ENCODE measurements at places on chromosomes 12 and 14.

DNA sequence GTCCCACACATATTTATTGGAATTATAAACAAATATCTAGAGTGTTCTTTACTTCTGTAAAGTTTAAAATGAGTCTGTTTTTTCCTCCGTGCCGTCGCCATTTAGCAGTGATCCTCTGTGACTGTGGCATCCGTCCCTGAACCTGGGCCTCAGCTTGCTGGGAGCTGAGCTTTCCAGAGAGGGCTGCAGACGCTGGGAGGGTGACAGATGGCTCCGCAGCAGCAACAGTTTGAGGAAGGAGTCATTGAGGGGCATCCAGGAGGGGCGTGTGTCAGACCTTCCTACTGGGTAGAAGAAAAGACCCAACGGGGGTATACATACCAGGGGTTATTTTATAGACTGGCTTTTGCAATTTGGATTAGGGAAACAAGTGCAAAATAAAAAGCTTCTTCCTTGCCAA is 47.9 kb downstream of the NEUROD4 start:
- DNase-seq, result no peak

- DNase-seq, result peak; percentile 4
Observed at GRCh38 chr12:11085419-11085818, 6.7 kb downstream of the TAS2R43 start.

- no peak for DNase-seq
Observed at GRCh38 chr14:44995196-44995595, 33.2 kb downstream of the TOGARAM1 start.

DNA sequence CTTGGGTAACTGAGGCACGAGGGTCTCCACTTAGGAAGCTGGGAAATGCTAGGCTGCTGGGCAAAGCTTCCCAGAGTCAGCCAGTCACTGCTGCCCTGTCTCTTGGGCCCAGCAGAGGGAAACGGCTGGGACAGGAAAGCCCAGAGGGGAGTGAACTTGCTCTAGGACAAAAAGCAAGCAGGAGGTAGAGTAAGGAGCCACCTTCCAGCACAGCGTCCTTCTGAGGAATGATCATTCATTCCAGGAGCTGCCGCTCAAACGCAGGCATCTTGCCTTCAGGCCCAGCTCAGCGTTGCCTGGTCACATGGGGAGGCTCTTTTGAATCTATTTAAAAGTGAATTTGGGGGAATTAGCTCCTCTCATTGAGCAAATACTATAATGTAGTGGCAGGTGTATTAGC is 118.6 kb downstream of the CRACR2A start:
- DNase-seq, result no peak

DNA sequence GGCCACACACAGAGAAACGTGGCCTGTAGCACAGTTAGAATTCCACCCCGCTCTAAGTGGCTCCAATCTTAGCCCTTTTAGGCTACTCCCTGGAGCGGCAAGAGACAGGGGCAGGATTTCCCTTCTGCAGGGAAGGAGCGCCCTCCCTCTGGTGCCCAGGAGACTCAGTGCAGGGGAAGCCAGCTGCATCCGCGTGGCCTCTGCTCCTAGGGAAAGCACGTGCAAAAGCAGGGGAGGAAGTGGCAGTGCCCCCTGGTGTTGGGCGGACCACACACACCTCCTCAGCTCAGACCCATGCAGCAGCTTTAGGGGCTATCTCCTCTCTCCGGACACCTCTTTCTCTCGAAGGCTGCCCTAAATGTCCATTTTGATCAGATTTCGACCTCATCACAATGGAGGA is 50.0 kb downstream of the SPRING1 start:
- DNase-seq, result peak; percentile 11

DNA sequence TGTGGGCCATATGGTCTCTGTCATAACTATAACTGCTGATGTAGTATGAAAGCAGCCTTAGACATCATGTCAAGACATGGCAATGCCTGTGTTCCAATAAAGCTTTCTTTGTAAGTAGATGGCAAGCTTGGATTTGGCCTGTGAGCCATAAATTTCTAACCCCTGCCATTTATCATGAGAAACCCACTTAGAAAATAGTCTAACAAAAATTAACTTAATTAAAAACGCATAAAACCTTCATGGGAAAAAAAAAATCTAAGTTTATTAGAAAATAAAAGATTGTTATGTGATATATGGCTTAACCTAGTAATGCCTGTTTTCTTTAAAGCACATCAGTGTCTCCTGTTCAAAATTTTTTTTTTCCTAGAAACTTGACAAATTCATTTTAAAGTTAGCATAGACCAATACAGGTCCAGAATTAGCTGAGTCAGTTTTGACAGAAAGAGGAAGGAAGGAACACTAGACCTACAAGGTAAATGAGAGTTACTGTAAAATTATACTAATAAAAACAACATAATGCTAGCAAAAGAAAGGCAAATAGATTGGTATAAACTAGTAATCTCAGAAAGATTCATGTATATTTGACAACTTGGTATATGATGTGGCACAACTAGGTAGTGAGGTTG is 68.2 kb downstream of the USP15 start:
- DNase-seq, result no peak

DNA sequence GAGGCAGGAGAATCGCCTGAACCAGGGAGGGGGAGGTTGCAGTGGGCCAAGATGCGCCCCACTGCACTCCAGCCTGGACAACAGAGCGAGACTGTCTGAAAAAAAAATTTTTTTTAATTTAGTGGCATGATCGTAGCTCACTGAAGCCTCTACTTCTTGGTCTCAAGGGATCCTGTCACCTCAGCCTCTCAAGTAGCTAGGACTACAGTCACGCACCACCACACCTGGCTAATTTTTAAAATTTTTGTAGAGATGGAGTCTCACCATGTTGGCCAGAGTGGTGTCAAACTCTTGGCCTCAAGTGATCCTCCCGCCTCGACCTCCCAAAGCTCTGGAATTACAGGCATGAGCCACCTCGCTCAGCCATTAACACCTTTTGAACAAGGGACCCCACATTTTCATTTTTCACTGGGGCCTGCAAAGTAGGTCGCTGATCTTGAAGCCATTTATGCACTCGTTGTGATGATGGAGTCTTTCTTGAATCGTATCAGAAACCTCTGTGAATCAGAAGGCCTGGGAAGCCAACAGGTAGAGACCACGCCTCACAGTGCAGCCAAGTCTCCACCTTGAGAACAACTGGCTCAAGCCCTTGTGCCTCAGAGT is 5.9 kb downstream of the HCAR1 start:
- DNase-seq, result no peak

DNA sequence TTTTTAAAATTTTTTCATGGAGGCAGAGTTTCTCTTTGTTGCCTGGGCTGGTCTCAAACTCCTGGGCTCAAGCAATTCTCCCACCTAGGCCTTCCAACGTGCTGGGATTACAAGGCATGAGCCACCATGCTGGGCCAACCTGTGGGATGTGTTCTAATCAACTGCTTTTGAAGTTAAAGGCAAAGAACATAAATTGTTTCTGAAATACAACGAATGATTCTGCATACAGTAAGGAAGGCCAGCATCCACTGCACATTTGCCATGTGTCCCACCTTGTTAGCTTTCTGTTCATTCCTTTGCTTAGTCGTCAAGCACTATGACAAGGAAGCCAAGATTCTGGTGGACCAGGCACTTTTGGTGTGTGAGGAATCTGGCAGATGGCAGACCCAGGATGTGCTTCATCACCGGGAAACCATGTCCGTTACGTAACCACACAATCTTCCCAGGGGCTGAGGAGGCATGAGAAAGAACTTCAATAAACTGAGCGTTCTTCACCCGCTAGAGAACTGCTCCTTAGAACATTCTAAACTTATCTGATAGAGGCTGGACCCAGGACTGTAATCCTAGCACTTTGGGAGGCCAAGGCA is 24.5 kb downstream of the MOK start:
- DNase-seq, result no peak

- DNase-seq, result no peak
Observed at GRCh38 chr12:34604227-34604626, 581.9 kb downstream of the ALG10 start.

- no peak for DNase-seq
Observed at GRCh38 chr14:61380984-61381383, 59.6 kb downstream of the PRKCH start.

- DNase-seq, result no peak
Observed at GRCh38 chr12:19916974-19917373, 451.4 kb upstream of the PDE3A start.

- DNase-seq, result no peak
Observed at GRCh38 chr12:78835493-78835892, 29.1 kb upstream of the SYT1 start.

GRCh38 chr14:92615451-92615850 is 101.9 kb downstream of the RIN3 start:
- peak; percentile 18 for DNase-seq

DNA sequence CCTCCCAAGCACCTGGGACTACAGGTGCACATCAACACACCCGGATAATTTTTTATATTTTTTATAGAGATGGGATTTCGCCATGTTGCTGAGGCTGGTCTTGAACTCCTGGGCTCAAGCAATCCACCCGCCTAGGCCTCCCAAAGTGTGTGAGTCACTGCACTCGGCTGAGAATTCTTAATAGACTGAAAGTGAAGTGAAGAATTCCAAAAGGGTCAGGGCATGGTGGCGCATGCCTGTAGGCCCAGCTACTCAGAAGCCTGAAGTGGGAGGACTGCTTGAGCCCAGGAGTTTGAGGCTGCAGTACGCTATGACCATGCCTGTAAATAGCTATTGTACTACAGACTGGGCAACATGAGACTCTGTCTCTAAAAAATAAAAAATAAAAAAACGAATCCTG is 43.7 kb downstream of the TCHP start:
- DNase-seq, result no peak

DNA sequence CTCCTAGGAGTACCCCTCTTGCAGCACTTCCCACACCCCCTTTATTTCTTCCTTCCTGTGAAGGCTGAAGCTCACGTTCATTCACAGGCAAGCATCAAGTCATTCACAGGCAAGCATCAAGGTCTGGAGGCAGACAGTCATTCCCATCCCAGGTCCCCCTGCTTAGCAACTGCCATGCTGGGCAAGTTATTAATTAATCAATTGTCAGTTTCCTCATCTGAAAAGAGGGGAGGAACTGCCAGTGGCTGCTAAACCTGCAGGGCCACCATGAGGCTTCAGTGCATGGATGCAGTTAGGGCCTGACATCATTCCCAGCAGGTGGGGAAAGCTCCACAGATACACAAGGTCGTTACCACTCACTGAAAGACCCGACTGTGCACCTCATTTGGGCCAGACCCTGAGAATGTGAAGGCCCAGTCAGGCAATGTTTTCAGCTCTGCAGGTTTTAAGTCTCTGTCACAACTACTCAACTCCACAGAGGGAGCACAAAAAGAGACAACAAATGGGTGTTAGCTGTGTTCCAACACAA is 85.0 kb upstream of the GPR68 start:
- DNase-seq, result no peak

GRCh38 chr12:22248571-22249115 is 85.9 kb downstream of the ST8SIA1 start:
- DNase-seq, result no peak

DNA sequence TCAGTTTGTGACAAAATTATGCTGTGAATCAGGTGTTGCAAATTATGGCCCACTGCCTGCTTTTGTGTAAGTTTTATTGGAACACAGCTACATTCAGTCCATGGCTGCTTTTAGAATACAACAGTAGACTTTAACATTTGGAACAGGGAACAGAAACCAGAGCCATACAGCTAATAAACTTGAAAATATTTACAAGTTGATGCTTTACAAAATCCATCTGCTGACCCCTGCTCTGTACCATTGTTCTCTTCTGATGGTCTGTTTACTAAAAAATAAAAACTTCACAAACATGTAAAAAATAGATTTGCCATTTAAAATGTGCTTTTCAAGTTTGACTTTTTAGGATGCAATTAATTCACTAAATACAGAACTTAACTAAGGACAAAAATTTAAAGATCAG is 20.8 kb downstream of the PSMA3 start:
- DNase-seq, result no peak

DNA sequence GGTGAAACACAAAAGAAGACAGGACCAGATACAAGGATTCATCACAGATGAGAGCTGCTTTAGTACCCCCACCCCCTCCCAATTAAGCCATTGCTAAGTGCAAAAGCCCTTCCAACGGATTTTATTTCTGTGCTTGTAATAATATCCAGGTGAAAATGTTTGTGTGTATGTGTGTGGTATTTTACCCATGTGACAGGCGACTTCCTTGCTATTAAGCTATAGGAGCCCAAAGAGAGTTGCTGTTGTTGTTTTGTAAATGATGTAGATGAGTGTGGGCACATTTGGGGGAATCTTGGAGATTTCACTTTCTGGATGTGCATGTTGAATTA is 3.2 kb upstream of the HOXC4 start:
- no peak for DNase-seq

GRCh38 chr12:119868992-119869391 is 8.1 kb downstream of the CIT start:
- DNase-seq, result no peak

DNA sequence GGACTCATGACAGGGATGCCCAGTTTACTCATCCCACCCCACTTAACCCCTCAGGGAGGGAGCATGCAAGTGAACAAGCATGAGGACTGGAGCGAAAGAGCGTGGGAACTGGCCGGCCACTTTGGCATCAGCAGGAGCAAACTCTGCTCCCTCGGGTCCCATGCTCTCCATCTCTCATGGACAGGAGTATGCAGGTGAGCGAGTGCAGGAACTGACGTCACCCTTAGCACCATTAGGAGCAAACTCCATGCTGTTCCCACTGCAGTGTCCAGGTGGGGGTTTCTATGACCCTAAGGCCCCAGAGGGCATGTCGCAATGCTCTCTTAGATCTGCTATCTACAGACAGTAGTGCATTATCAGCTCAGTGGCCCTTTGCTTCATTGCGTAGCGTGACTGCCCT is 821.8 kb upstream of the LRFN5 start:
- DNase-seq, result no peak

DNA sequence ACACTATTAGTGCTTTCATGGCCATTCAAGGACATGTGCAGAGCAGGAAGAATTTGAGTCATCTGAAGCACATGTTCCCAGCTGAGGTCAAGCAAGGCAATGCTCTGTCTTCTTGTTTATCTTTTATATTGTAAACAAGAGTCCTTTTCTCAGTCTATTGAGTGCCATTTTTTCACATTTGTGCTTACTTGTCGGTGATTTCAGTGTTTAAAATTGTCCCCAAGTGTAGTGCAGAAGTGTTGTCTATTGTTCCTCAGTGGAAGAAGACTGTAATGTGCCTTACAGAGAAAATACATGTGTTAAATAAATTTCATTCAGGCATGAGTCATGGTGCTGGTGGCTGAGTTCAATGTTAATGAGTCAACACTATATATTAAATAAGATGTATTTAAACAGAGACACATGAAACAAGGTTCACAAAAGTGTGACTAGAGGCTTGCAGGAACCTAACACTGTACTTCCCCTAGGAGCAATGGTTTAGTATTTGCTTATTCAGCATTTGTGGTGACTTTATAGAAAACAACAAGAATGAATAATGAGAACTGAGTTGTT is 391.1 kb downstream of the LRIG3 start:
- no peak for DNase-seq

GRCh38 chr14:26870722-26871617 is 273.1 kb upstream of the NOVA1 start:
- DNase-seq, result no peak

All from activated CD4-positive, alpha-beta T cell treated with anti-CD3 and anti-CD28 coated beads, Interleukin-2, amount 50 U/mL, for 4 hours (primary cell).